ENCODE measurements at places on chromosomes 13 and 19.
A peak's percentile ranks its signal among the peaks of the same experiment; 100 is the strongest.

DNA sequence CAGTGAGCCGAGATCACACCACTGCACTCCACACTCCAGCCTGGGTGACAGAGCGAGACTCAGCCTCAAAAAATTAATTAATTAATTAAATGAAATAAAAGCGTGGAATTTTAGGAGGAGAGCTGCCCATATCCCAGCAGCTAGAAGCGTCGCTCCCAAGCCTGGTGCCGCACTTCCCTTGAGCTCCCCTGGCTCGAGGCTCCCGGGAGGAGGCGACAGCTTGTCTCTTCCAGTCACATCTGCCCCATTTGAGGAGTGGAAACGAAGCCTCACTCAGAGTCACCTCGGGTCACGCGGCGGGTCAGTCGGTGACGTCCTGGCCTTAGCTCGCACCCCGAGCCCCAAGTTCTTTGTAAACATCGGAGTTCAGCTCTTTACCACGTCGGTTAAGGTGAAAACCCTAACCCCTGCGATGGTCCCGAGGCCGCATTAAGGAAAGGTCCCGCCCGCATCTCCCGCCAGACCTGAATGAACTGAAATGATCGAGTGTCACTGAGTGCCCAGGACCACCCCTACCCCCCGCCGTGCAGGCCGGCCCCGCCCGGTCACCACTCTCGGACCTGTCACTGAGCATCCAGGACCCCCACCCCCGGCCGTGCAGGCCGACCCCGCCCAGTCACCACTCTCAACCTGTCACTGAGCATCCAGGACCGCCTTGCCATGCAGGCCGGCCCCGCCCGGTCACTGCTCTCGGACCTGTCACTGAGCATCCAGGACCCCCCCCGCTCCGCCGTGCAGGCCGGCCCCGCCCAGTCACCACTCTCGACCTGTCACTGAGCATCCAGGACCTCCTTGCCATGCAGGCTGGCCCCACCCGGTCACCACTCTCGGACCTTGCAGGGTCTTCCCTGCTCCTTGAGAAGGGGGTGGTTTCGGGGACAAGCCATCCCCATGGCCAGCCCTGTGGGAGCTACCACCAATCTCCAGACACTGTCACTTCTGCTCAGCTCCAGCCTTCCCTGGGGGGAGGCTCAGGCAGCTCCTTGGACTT lies 176.9 kb downstream of the KDM4B start:
- no peak for DNase-seq

DNA sequence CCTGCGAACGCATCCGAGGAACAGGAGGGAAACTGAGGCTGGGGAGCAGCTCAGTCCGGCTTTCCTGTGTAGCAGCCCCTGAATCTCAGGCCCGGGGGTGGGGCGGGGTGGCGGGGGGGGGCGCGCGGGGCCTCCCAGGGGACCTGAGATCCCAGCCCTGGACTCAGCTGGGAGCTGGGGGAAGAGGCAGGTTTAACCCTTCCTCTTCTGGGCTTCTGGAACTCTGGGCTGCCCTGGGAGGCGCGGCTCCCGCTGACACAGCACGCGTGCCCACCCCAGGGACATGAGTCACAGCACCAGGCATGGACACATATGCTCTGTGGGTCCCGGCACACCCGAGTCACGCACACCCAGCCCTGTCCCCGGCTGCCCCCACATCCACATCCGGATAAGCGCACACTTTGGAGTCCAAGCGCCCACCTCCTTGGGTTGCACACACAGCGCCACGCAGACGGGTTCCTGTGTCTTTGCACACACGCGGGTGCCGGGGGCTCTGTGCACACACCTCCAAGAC lies 3.5 kb upstream of the CIRBP start:
- no peak for DNase-seq

DNA sequence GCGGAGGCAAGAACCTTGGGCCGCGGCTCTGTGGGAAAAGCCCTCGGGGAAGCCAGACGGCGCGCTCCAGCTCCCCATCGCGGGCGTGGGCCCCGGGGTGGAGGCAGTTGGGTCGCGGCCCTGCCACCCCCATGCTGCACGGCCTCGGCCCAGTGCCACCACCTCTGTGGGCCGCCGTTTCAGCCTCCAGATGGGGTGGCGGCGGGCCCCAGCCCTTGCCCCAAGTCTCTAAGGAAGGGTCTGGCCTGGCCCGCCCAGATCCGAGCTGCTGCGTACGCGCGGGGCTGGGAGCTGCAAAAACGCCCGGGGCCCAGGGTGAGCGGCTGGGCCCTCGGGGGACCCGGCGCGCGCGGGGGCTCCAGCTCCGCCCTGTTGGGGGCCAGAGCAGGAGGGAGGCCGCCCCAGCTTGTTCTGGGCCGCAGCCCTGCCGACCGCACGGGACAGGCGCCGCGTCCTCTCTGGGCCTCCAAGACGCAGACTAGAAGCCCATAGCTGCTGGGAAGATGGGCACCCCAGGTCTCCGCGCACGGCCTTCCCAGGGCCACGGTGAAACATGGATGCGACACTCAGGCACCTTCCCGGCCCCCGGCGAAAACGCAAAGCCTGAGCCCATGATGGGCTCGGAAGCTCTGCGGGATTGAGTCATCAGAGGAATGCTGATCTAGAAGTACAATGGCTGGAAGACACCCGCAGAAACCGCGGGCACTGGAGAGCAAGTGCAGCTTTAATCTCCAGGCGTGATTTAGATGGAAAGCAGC lies 110.1 kb downstream of the KCTD15 start:
- peak; percentile 15 for DNase-seq

DNA sequence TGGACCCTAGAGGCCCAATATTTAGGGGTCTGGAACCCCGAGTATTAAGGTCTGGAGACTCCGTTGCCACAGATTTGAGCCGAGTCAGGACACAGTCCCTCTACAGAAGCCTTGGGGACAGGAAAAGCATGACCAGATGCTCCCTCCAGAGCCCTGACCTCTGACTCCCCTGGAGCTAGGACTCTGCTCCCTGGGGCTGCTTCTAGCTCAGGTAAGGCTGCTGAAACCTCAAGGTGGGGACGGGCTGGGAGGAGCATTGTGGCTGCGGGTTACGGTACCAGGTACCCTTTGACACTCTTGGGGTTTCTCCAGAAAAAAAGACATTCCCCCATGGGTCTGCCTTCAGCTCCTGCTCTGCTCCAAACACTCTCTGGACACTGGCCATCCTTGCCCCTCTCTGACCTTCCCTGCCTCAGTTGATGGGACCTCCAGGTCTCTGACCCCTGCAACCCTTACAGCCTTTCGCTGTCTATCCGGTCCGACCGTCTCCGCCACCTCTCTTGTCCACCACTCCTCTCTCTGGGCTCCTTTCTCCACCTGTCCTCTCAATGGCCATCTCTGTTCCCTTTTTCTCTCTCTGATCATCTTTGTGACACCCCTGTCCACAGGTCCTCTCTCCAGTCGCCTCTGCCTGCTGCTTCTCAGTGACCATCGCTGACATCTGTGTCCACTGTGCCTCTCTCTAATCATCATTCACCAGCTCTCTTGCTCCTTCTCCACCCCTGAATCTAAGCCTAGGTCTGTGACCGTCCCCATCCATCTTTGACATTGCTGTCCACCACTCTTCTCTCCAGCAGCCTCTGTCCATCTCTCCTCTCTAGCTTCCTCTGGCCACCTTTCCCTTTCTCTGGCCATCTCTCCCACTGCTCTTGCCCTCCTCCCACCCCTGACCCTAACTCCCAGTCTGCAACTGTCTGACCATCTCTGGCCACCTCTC lies 1.4 kb downstream of the LRFN3 start:
- no peak for DNase-seq

GRCh38 chr13:112447306-112447705 lies 71.2 kb downstream of the SPACA7 start:
- no peak for DNase-seq

GRCh38 chr19:6753178-6754031 lies 13.8 kb downstream of the SH2D3A start:
- peak; percentile 74 for DNase-seq

GRCh38 chr13:112733112-112733511 lies 43.3 kb downstream of the ATP11A start:
- no peak for DNase-seq

DNA sequence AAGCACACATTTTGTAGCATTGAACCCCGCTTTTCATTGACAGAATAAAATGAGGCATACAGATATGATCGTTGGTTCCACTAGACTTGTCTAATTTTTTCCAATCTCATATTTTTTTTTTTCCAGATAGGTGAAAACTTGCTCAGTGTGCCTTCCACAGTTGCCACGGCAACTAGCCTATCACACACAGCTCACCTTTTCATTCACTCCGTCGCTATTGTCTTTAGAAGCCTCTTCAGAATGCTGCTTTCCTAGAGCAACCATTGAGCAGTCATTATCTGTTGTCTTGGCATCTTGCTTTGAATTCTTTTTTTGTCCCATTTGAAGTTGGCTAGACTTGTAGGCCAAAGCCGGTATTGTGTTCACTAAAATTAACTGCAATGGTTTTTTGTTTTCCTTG lies 37.7 kb upstream of the ESD start:
- DNase-seq, result no peak

DNA sequence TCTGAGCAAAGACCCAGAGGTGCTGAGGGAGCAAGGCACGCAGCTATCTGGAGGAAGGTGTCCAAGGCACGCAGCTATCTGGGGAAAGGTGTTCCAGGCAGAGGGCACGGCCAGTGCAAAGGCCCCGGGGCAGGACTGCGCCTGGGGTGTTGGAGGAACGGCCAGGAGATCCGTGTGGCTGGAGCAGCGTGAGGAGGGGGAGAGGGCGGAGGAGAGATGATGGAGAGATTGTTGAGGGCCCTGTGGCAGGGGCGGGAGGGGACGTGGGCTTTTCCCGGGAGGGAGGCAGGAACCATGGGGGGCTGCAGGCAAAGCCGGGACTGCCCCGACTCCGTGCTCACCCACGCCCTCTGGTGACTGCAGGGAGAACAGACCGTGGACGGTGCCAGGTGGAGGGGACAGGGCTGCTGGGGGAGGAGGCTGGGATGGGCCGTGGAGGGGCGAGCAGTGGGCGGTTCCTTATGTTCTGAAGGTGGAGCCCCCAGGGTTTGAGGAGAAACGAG lies 13.3 kb upstream of the MISP start:
- peak; percentile 49 for DNase-seq

DNA sequence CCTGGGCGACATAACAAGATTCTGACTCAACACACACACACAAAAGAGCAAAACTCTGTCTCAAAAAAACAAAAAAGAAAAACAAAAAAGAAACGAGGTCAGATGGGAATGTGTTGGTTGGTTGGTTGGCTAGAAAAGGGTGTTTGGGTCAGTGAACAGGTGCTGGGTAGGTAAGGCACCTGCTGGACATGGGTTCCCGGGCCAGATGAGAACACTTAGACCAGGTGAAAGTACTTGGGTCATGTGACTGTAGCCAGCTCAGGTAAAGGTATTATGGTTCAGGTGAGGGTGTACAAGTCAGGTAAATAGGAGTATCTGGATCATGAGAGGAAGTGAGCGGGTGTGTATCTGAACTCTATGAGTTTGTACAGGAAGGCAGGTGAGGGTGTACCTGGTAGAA lies 14.5 kb upstream of the ZNF414 start:
- DNase-seq, result no peak

DNA sequence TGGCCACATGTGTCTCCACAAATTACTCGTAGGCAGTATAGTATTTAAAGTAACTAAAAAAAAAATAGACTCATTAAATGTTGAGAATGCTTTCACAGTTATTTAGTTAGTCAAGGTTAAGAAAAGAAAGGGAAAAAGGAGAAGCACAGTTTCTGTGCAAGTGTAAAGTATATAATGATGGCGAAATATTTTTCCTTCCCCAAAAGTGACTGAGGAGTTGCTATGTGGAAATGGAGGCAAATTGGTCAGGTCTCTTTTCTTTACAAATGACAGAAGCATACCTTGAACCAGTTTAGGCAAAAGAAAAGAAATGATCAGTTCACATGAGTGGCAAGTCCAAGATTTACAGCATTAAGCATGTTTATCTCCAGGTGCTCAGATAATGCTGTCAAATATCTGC lies 18.0 kb downstream of the CSNK1A1L start:
- no peak for DNase-seq

GRCh38 chr13:79973533-79973963 lies 367.4 kb downstream of the SPRY2 start:
- DNase-seq, result no peak

DNA sequence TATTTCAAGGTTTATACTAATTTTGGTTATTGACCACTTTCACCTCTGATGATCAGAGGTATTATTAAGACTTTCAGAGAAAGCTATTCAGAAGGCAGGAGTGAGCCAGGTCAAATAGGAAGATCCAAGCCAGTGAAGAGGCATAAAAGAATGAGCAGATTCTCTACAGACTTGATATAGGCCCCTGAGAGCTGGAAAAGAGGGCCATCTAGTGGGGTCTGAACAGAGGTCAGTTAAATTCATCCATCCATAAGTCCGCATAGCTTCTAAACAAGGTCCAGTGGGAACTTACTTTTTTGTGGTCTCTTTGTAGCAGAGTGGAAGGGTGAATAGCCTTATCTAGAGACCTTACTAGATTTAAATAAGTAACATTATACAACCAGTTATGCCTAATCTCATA lies 126.6 kb upstream of the UFM1 start:
- no peak for DNase-seq

GRCh38 chr13:80547341-80547740 lies 206.4 kb upstream of the SPRY2 start:
- DNase-seq, result no peak

GRCh38 chr13:70932511-70932910 lies 824.3 kb upstream of the KLHL1 start:
- DNase-seq, result no peak

- no peak for DNase-seq
These were observed 3.9 kb downstream of the IGSF23 start for GRCh38 chr19:44617110-44617880.

DNA sequence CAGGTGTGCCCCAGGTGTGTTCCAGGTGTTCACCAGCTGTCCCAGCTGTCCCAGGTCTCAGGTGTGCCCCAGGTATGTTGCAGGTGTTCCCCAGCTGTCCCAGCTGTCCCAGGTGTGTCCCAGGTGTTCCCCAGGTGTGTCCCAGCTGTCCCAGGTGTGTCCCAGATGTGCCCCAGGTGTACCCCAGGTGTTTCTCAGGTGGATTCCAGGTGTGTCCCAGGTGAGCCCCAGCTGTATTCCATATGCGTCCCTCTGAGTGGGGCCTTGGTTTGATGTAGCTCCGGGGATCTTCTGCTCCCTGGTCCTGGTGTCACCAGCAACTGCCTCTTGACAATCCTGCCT lies 719 bp upstream of the GRK1 start:
- no peak for DNase-seq

- no peak for DNase-seq
These were observed 2.6 kb downstream of the EPN1 start for GRCh38 chr19:55677572-55678028.

DNA sequence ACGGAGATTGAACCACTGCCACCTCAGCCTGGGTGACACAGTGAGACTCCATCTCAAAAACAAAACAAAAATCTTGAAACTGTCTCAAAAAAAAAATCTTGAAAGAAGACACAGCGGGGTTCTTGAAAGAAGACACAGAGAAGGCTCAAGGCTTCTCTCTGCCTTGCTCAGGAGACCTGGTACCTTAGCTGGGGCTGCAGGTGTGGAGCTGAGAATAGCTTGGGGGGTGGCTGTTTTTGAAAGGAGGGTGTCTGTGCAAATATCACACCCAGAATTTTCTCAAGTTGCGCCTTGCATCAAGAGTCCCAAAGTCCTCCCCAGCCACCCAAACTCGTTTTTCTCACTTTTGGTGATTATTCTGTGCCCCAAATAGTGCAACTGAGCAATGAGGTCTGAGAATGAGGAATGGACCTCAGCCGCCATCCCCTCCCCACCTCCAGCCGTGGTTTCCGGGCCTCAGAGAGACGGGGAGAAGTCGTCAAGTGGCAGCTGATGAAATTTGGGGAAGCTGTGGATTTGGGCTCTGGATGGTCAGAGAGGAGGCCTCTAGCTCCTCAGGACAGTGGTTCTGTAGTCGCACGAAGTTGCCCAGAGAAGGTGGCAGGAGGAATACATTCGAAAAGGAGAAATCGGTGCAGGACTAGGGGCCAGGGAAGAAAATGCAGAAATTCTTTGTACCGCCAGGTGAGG lies 8.8 kb downstream of the S1PR2 start:
- DNase-seq, result no peak

- DNase-seq, result no peak
These were observed 1.9 kb upstream of the ZNF552 start for GRCh38 chr19:57816652-57817051.

Data from progenitor cell of endocrine pancreas (in vitro differentiated cells).